Hematopoietic multipotent progenitor cell treated with erythropoietin and hydrocortisone succinate and interleukin-3 and kit ligand, for 8 days (in vitro differentiated cells): ENCODE measurements at places on chromosomes 11 and 22.
A peak's percentile ranks its signal among the peaks of the same experiment; 100 is the strongest.

GRCh38 chr11:33479231-33479630 is 221.4 kb downstream of the C11orf91 start:
- no peak for DNase-seq

GRCh38 chr11:91926965-91927364 is 297.7 kb upstream of the FAT3 start:
- no peak for DNase-seq

GRCh38 chr11:115078461-115079438 is 400.4 kb downstream of the NXPE2 start:
- DNase-seq: no peak

DNA sequence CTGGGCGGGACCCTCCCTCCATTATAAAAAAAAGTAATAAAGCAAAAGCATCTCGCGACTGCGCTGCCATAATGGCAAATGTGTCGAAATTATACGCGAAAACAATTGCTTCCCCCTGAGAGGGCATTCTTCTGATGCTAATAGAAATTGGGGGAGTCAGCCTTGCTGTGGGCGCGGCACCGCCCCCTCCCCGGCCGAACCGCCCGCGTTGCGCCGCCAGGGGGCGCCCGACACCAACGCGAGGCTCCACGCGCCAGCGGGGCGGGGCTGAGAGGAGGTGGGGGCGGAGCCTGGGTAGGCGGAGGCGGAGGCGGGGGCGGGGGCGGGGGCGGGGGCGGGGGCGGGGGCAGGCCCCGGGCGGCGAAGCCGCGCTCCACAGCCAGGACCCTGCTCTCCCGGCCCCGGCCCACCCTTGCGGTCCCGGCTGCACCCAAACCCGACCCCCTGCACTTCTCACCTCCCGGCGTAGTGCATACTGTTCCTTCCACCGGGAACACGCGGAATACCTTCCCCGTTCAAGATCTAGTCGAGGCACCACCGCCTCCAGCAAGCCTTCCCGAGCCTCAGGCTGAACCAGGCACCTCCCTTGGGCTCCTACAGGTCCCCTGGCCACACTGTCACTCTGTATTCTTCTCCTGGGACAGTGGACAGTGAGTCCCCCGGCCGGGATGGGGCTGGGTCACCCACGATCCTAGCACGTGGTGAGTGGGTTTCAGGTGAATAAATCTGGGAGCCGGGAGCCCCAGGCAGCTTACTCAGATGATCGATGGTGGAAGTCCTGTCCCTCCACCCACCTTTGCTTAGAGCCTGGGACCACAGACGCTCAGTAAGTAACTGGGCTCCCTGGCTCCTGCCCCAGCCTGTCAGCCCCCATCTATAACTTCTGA is 15.5 kb upstream of the UPK3A start:
- peak; percentile 65 for DNase-seq
